ENCODE measurements at places on chromosomes 1 and 21.

GRCh38 chr21:34914239-34914638 lies 134.9 kb downstream of the RUNX1 start:
- no peak for DNase-seq

DNA sequence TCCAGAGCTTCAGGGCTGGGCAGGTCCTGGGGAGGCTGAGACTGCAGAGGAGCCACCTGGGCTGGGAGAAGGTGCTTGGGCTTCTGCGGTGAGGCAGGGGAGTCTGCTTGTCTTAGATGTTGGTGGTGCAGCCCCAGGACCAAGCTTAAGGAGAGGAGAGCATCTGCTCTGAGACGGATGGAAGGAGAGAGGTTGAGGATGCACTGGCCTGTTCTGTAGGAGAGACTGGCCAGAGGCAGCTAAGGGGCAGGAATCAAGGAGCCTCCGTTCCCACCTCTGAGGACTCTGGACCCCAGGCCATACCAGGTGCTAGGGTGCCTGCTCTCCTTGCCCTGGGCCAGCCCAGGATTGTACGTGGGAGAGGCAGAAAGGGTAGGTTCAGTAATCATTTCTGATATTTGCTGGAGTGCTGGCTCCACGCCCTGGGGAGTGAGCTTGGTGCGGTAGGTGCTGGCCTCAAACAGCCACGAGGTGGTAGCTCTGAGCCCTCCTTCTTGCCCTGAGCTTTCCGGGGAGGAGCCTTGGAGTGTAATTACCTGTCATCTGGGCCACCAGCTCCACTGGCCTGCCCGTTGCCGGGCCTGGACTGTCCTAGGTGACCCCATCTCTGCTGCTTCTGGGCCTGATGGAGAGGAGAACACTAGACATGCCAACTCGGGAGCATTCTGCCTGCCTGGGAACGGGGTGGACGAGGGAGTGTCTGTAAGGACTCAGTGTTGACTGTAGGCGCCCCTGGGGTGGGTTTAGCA lies 9.3 kb downstream of the MYBPH start:
- DNase-seq: no peak

- DNase-seq: no peak
These were observed 33.2 kb downstream of the RGS5 start for GRCh38 chr1:163169553-163169952.

- DNase-seq: no peak
These were observed 291.6 kb downstream of the SMYD3 start for GRCh38 chr1:246215510-246215903.

GRCh38 chr1:192439373-192440025 lies 122.7 kb downstream of the RGS21 start:
- DNase-seq: no peak

DNA sequence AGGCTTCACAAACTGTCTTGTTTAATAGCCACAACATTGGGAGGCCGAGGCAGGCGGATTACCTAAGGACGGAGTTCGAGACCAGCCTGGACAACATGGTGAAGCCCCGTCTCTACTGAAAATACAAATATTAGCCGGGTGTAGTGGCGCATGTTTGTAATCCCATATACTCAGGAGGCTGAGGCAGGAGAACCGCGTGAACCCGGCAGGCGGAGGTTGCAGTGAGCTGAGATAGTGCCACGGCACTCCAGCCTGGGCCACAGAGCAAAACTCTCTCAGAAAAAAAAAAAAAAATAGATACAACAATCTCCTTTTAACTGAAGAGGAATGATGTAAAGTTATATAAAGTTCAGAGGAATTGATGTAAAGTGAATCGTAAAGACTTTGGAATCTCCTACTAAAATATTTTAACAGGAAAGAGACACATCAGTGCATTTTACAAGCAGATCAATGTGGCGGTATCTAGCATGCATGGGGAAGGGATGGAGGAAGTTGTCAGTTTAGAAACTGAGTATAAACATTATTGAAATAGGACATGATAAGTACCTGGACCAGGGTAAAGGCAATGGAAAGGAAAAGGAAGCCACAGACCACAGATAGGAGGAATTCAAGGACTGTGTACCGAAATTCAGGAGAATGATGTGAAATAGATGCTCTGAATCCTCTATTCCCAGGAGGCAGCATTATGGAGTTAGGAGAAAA lies 41.5 kb downstream of the PTPRC start:
- DNase-seq: peak; percentile 57

DNA sequence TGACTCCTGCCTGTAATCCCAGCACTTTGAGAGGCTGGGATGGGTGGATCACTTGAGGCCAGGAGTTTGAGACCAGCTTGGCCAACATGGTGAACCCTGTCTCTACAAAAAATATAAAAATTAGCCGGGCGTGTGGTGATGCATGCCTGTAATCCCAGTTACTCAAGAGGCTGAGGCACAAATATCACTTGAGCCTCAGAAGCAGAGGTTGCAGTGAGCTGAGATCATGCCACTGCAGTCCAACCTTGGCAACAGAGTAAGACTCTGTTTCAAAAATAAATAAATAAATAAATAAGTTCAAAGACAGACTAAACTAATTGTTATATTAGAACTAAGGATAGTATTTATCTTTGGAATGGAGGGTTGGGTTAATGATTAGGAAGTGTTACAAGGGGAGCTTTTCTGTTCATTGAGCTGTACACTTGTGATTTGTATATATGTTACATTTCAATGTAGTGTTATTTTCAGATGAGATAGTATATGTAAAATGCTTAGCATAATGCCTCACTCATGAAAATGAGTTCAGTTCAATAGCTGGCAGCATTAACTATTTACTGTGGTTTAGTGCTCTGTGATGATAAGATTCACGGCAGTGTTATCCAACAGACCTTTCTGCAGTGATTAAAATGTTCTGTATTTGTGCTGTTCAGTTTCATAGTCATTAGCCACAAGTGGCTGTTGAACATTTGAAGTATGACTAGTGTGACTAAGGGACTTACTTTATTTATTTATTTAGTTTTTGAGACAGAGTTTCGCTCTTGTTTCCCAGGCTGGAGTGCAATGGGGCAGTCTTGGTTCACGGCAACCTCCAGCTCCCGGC lies 47.7 kb downstream of the OSBPL9 start:
- no peak for DNase-seq

GRCh38 chr1:30471307-30471706 lies 252.1 kb downstream of the MATN1 start:
- no peak for DNase-seq

GRCh38 chr21:42623694-42624093 lies 29.7 kb upstream of the PDE9A start:
- DNase-seq: no peak

DNA sequence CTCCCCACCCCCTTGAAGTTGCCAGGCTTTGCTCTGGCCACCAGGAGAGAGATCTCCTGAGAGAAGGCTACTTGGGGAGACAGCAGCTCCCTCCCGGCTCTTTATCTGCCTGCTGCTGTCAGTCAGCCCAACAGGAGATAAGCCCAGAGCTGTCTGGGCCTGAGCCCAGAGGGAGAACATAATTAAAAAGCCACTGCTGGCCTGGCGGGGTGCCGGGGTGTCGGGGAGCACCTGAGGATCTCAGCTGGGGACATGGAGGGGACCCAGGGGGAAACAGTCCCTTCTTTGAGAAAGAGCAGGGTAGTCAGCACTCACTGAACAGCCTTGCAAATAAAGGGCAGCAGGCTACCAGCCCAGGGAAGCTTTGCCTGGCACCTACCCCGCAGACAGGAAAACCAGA lies 17.9 kb downstream of the VWA5B1 start:
- DNase-seq: no peak

DNA sequence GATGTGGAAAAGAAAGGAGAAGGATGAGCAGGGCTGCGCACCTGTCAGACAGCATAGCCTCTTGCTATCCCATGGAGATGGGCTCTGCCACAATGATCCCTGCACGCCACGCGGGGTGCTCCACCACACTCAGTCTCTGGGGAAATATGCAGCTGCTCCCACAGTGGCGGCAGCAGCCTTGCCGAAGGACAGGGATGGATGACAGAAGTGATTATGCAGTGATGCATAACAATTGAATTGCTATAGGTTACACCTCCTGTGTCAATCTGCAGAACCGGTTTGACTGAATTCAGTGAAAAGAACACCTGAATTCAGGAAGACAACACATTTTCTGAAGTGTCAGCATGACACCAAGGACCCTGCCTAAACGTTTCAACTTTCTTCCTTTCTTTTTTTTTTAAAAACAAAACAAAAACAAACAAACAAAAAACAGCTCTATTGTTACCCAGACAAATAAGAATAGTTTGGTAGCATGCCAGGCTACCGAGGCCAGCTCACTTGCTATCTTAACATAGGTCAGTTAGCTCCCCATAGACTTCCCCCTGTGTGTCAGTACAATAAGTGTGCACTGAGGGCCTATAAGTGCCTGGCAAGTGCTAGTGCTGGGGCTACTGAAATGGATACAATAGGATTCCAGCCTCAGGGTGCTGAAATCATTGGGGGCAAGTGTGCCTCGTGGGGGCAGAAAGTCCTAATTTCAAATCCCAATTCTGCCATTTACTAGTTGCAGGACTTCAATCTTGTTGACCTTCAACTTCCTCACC lies 127.6 kb upstream of the LMO4 start:
- no peak for DNase-seq

- DNase-seq: no peak
These were observed 39.3 kb downstream of the CDKN2C start for GRCh38 chr1:51009381-51009780.

- DNase-seq: no peak
These were observed 9.4 kb downstream of the CORT start for GRCh38 chr1:10459184-10459583.

Measured in CD4-positive, alpha-beta T cell treated with Interleukin-10 for 1 hour (primary cell).